ENCODE measurements at places on chromosomes 11 and 22.

GRCh38 chr11:5277807-5278382, 8.2 kb upstream of the HBE1 start:
- DNase-seq: no peak

DNA sequence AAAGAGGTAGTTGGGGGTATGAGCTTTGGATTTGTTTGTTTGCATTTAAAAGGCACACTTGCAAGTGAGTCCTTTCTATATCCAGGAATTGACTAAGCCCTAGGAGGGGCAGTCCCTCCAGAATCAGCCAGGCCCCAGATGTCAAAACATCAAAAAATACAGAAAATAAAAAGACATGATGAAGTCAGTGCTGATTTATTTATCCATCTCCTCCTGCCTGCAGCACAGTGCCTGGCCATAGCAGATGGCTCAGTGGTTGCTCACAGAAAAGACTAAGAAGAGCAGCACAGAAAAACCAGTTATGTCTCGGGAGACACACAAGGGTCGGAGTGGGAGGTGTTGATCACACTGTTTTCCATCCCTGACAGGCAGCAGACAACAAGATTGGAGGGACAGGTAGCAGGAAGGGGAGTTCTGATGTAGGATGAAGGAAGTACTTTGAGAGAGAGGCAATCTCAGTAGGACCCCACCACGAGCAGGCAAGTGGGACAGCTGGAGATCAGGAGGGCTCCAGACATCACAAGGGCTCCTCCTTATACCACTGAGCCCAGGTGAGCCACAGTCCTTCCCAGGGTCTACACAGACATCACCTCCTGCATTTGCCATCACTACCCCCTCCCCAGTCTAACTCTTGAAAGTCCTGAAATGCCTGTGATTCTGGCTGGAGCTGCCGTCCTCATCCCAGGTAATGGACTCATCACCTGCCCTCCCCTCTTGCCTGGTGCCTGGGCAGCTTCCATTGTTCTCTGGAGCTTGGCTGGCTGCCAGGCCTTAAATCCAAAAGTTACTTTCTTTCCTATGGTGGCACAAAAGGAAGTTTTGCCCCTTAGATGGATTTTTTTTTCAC, 32.3 kb downstream of the TMPRSS5 start:
- DNase-seq: no peak

- no peak for DNase-seq
These were observed 50.3 kb downstream of the LARGE1 start for GRCh38 chr22:33869946-33870345.

DNA sequence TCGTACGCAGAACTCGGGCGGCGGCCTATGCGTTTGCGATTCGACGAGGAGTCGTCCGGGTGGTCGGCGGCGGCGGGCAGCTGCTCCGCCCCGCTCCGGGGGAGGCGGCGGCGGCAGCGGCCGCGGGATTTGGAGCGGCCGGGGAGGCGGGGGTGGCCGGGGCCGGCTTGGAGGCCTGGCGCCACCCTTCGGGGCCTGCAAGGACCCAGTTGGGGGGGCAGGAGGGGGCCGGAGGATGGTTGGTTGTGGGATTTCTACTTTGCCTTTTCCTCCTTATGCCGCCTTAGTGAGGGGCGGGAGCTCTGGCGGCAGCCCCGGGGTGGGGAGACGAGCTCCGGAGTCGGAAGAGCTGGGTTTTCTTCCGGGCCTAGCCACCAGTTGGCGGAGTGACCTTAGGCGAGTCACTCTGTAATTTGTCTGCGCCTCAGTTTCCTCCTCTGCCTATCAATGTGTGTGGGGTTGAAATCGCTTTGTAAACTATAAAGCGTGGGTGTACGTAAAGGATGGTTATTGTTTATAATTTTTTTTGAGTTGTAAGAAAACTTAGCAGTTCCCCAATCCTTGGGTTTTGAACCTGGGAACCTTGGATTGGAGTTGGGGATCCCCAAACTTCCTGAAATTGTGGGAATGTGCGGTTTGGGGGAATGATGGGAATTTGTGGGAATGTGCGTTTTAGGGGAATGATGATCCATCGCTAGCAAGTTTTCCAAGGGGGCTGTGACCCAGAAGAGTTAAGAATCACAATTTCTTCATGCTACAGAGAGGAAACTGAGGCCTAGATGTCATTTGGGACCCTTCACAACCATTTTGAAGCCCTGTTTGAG, 679 bp downstream of the TUG1 start:
- DNase-seq: no peak

- DNase-seq: no peak
These were observed 323 bp upstream of the PANX1 start for GRCh38 chr11:94128291-94128745.

DNA sequence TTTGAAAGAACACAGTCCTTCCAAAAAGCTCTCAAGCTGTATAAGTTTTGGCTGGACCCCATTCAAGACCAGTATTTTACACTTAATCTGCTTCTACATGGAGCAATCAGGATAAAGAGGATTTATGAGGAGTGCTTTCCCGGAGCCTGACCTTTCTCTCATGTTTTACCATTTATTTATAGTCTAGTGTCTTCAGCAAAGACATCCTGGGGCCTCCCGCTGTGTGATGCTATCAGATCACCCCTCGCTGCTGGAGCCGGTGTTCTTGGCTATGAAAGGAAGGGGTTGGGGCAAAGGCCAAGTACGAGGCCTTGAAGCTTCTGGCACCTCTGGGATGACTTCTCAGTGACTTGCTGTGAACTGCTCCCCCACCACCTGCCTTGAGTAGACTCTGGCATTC, 189.6 kb downstream of the ADAMTS15 start:
- DNase-seq: peak; percentile 69

DNA sequence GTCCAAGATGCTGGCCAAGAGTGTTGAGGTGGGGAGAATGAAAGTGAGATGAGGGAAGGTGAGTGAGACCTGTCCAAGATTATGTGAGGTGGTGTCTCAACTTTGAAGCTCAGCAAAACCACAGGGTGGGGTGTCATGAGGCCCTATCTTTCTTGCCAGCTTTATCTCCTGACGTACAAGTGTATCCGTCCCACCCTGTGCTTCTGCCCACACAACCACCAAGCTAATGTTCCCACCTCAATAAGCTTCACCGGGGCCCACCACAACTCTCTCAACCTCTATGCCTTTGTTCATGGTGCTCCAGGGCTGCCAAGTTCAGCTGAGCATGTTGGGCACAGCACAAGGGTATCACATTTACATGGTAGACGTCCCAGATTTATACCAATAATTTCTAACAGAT, 7.1 kb upstream of the TPST2 start:
- no peak for DNase-seq

- DNase-seq: peak; percentile 84
These were observed 152.4 kb upstream of the TTC12 start for GRCh38 chr11:113161711-113162591.

DNA sequence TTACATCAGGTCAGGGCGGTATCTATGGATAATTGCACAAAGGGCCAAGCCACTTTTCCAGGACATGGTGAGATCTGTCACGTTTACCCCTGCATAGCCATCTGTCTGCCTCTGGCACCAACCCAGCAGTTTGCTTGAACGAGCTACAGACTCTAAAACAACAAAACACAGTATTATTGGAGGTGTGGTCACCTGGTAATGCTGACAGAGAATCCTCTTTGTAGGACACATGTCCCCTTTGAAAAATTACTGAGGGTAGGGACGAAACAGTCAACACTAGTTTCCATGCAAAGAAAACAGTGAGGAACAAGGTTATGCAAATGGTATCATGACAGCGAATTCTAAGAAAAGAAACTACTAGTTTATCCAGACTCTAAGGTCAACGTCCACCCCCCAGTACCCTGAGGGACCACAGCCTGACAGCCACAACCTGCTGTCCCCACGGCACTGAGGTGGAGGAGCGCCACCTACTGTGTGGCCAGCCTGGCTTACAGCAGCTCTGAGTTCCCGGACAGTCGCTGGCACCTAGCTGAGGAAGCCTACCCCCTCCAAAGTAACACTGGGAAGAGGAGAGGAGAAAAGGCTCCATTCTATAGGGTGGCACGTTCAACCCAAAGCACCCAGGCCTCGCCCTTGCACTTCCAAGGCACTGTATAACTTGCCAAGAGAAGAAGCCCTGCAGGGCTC, 117.4 kb upstream of the BID start:
- DNase-seq: no peak

DNA sequence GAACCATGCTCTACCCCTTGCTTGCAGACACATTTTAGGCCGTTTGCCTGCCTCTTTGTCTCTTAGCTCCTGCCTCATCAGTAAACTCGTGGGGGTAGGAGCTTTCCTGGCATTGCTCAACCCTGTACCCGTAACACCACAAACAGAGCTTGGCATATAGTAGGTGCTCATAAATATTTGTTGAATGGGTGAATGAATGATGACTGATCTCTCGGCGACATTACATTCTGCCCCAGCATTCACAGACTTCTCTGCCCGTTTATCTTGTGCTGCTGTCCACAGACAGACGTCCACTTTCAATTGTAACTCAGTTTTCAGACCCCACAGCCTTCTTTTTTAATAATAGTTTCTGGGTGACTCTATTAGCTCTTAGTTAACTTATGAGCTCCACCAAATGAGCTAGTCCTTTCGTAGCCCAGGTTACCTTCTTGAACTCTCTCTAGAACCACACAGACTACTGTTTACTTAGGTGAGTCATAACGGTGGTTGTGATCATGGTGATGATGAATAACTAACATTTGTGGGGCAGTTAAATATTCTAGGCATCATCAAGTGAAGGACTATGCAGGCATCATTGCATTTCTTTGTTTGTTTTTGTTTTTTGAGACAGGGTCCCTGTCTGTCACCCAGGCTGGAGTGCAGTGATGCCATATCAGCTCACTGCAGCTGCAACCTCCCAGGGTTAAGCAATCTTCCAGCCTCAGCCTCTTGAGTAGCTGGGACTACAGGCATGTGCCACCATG, 188.4 kb downstream of the ADAMTS15 start:
- DNase-seq: peak; percentile 19

DNA sequence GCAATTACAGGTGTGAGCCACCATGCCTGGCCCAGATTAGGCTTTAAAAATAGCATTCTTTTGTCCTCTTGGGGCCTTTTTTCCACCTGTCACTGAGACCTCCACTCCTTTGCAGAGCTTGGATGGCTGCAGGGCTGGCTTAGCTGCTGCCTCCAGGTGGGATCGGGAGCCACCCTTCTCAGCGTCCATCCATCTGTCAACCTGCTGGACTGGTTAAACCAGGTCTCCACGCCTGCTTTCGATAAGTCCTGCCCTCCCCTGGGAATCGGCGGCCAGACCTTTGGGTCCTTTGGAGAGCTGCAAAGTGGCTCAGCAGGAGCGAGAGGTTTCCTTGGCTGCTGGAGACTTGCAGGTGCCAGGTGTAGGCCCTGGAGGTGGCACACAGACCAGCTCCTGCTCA, 23.4 kb upstream of the GRAMD4 start:
- DNase-seq: no peak
